ENCODE measurements at places on chromosomes 7 and 10.

GRCh38 chr7:68682910-68683309, 915.4 kb upstream of the AUTS2 start:
- no peak for DNase-seq

- no peak for DNase-seq
Observed at GRCh38 chr7:125563964-125564529, 634.4 kb upstream of the POT1 start.

DNA sequence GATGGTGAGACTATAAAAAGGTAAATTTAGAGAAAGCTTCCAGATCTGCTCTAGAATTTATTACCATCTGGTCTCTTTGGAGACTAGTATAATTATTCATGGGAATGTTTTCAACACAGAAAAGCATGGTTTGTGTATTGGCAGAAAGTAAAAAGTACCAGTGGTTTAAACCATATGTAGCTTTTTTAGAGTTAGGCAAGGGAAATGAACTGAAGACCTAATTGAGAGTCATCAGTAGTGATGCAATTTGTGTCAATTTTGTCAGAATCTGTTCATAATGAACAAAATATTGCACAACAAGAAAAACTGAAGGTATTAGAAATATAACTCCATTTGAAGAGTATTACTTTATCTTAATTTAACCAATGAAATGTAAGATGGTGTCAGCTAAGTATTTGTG, 181.4 kb downstream of the ADK start:
- no peak for DNase-seq

- no peak for DNase-seq
Observed at GRCh38 chr7:47085491-47086275, 496.2 kb downstream of the TNS3 start.

DNA sequence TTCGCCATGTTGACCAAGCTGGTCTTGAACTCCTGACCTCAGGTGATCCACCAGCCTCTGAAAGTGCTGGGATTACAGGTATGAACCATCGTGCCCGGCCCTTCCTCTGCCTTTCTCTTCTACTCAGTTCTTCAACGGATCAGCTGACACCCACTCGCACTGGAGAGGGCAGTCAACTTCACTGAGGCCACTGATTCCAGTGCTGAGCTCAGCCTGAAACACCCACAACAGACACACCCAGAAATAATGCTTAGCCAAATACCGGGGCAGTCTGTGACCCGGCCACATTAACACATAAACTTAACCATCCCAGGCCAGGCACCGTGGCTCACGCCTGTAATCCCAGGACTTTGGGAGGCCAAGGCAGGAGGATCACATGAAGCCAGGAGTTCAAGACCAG, 119.3 kb upstream of the CHST15 start:
- DNase-seq, result no peak

GRCh38 chr7:111755383-111755782, 193.1 kb upstream of the IMMP2L start:
- DNase-seq, result no peak

GRCh38 chr7:87882151-87882937, 6.1 kb downstream of the DBF4 start:
- DNase-seq, result peak; percentile 65

DNA sequence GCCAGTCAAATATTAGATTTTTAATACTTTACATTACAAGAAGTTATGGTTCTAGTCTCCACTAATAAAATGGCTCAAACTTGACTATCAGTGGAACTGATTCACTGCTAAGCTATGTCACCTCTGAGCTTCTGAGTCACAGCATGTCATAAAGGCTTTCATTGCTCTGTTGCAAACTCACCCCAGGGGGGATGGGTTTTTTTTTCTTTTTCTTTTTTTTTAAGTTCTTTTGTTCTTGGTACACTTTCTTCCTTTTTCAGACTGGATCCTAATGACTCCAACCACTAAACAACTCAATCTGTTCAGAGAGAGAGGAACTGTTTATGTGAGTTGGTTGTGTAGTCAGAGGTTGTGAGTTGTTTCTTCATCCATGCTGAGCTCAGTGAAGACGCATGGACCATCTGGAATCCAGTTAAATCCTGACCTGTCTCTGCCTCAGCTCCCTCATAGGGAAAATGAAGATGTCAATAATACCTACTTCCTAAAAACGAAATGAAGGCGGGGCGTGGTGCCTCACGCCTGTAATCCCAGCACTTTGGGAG, 11.0 kb downstream of the MYOF start:
- no peak for DNase-seq

DNA sequence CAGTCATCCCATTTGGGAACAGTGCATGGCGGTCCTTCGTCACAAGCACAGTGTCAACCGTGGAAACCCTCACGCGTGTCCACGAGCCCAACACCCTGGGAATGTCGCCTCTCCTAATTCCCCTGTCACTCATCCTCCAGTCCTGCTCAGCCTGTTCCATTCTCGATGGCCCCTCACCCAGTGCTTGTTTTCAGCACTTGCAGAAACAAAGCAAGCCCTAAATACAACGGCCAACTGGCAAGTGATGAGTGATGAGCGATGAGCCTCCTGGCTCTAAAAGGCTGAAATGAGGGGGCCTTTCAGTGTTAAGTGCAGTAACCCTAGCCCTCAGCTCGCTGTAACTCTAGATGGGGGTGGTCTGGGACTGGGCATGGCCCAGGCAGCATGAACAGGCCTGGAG, 22.6 kb downstream of the NKX2-3 start:
- DNase-seq, result no peak

DNA sequence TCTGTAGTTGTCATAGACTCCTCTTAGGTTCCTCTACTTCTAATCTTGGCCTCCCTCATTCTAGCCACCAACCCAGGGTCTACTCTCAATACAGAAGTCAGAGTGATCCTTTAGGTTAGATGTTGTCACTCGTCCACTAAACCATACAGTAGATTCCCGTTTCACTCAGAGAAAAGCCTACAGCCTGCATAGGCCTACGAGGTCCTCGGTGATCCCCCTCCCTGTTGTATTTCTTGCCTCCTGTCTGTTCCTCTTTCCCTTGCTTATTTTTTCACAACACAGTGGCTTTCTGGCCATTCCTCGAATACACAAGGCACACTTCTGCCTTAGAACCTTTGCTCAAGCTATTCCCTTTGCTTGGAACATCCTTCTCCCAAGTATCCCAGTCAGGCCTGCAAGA, 183.0 kb upstream of the PRSS1 start:
- DNase-seq, result no peak

DNA sequence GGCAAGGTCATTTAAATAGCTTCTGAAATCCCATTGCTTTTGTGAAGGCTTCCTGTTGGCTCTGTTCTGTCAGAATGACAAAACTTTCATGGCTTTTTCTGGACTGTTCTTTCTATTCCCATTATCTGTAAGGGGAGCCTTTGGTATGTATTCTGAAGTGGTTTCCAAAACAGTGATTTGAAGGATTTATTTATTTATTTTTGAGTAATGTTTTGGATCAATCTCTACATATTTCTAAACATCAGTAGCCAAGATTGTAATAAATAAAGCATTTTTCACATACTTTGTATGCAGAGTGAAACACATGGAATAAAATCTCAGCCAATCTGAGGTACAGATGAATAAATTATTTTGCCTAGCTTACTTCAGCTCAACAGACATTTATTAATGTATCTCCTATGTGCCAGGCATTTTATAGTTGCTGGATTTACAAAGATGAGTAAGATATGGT, 121.1 kb downstream of the BBS9 start:
- peak; percentile 55 for DNase-seq

- DNase-seq, result no peak
Observed at GRCh38 chr10:129604333-129605032, 137.4 kb downstream of the MGMT start.

DNA sequence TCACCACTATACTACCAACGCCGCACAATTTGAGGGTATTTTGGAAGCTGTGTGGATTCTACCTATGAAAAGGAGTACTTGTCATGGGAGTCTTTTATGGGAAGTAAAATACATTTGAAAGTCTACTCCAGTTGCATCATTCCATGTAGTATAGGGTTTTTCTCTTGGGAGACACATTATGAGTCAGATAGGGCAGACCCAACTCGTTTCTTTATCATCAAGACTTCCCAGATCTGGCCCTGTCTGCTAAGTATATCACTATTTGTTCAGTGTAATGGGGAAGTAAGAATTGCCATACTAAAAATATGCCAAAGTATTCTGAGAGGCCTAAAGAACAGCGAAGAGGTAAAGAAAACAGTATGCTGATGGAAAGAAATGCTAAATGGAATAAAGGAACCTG, 144.2 kb downstream of the SPAG6 start:
- no peak for DNase-seq

DNA sequence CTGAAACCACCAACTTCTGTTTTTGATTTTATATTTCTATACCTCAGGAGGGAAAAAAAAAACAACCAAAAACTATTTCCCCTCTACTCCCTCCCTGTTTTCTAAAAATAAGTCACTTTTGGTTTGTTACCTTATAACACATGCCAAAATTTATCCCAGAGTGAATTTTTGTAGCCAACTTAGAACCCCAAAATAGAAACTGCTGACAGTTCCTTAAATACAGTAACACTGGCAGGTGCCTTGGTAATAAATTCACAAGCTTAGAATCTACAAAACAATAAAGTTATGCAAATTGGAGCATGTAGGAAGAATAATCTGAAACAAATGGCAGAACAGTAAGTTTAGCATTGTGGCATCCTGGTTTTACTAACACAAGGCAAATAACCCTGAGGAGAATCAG, 165.0 kb upstream of the HDAC9 start:
- no peak for DNase-seq

DNA sequence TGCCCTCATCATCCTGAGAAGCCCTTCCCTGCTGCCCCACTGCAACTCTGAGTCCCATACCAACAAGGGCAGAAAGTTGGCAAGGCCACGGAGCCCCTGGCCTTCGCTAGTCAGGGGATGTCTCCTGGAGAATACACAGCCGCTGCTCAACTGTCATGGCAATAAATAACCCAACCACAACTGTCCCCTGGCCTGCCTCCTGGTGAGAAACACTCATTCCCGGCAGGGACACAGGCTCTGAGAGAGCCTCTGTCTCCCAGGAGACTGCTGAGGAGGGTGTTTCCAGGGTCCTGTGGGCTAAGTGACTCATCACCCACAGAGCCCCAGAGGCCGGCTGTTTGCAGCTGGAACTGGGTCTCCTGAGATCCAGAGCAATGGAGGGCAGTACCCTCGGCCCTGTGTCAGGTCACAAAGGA, 354.1 kb downstream of the TNS3 start:
- DNase-seq, result no peak

GRCh38 chr10:44332465-44332864, 52.4 kb downstream of the CXCL12 start:
- DNase-seq, result no peak

DNA sequence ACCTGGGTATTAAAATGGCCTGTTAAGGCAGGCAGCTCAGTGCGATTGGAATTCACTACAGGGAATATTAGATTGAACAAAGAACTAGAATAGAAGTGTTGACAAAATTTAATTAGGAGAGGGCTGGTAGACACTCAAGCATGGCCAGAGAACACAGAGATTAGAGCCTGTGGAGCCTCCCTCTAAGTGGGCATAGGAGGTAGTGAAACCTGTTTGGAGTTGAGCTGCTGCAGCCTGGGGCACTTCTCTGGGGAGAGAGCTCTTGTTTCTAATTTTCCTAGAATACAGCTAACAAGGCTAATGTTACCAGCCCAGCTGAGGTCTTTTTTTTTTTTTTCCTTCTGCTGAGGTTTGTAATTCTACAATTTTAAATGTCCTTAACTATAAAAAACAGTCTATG, 46.4 kb downstream of the TMEM168 start:
- DNase-seq, result no peak

DNA sequence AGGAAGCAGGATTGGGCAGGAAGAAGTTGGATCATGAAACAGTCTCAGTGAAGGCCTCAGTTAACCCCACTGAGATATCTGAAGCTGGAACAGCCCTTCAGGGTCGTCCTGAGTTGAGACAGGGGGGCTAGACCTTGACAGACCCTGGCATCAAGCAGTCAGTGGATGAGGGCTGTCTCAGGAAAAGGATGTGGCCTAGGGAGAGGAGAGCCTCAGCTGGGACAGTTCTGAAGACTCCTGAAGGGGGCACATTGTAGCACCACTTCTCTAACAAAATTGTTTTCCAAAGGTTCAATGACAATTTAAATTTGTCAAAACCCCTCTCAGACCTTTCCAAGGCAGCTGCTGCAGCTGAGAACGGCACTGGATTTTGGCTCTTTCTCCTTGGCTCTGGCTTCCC, 15.8 kb upstream of the SLK start:
- DNase-seq, result no peak

- DNase-seq, result no peak
Observed at GRCh38 chr10:69312528-69312927, 34.2 kb downstream of the HK1 start.

- DNase-seq, result no peak
Observed at GRCh38 chr10:55485827-55486226, 684.8 kb upstream of the PCDH15 start.

DNA sequence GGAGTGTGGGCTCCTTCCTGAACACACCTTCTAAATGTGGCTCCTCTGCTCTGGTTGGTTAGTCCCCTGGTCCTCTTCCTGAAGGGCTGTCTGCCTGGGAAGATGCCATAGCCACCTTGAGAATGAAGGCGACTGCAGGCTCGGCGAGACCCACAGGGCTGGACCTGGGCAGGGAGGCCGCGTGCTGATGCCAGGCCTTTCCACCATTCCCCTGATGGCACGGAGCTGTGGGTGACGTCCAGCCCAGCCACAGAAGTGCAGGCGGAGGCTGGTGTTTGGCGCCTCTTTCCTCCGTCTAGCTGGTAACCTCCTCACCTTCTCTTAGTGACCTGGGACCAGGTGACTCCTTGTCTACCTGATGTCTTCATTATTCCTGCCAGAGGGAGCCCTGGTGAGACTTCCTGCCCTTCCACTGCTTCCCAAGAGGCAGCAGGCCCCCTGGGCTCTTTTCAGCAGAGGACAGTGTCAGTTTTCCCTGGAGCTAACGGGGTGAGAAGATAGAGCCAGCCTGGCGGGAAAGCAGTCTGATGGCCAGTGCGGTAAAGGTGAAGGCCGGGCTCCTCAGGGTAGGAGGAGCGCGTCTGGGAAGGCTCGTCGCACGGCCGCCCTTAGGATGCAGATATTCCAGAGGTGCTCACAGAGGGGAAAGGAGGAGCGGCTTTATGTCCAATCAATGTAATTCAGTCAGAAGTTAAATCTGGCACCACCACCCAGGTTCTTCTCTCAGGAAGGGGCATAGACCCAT, 34.9 kb downstream of the GBX1 start:
- no peak for DNase-seq

DNA sequence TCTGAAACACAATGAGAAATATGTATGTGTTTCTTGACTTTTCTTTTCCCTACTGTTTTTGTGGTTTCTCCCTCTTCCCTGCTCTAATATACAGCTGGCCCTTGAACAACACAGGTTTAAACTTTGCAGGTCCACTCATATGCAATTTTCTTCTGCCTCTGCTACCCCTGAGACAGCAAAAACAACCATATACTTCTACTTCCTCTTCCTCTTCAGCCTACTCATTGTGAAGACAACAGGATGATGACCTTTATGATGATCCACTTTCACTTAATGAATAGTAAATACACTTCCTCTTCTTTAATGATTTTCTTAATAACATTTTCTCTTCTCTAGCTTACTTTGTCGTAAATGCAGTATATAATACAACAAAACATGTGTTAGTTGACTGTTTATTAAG, 35.0 kb upstream of the DGKB start:
- no peak for DNase-seq

DNA sequence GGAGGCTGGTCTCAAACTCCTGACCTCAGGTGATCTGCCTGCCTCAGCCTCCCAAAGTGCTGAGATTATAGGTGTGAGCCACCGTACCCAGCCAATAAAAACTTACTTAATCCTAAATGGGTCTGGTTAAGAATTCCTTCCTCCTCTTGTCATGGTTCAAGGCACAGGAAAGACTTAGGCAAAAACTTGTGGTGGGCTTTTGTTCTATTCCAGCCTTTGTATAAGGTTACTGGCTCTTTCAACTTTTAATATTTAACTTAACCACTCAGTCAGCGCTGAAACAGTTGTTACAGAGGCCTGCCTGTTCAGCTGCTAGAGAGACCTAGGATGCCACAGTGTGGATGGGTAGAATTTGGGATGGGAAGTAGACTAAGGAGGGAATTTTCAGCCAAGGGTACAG, 28.1 kb upstream of the GARS1 start:
- no peak for DNase-seq
